ENCODE measurements at places on chromosomes 12 and 14.

- no peak for DNase-seq
Measured at GRCh38 chr14:75306927-75307699, 28.5 kb downstream of the FOS start.

DNA sequence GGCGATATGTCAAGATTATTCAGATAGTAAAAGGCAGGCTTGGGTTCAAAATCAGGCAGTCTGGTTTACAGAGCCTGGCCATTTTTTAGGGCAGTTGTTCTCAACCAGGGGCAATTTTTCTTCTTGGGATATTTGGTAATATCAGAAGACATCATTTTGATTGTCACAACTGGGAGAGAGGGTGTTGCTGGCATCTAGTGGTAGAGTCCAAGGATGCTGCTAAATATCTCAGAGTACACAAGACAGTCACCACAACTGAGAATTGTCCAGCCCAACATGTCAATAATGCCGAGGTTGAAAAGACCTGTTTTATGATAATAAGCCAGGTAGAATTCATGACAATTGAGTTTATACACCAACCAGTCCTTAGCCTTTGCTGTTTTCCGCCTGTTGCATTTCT lies 733.9 kb downstream of the NRXN3 start:
- DNase-seq = no peak

DNA sequence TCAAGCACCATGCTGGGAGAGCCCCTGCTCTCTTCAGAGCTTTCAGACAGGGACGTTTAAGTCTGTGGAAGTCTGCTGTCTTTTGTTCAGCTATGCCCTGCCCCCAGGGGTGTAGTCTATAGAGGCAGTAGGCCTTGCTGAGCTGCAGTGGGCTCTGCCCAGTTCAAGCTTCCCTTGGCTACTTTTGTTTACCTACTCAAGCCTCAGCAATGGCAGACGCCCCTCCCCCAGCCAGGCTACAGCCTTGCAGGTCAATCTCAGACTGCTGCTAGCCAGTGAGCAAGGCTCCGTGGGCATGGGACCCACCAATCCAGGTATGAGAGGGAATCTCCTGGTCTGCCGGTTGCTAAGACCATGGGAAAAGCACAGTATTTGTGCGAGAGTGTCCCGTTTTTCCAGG lies 37.4 kb upstream of the C12orf71 start:
- DNase-seq = no peak

GRCh38 chr12:40248585-40249297 lies 23.9 kb downstream of the LRRK2 start:
- DNase-seq = no peak

- no peak for DNase-seq
Measured at GRCh38 chr12:105667973-105668743, 337.7 kb downstream of the C12orf75 start.

DNA sequence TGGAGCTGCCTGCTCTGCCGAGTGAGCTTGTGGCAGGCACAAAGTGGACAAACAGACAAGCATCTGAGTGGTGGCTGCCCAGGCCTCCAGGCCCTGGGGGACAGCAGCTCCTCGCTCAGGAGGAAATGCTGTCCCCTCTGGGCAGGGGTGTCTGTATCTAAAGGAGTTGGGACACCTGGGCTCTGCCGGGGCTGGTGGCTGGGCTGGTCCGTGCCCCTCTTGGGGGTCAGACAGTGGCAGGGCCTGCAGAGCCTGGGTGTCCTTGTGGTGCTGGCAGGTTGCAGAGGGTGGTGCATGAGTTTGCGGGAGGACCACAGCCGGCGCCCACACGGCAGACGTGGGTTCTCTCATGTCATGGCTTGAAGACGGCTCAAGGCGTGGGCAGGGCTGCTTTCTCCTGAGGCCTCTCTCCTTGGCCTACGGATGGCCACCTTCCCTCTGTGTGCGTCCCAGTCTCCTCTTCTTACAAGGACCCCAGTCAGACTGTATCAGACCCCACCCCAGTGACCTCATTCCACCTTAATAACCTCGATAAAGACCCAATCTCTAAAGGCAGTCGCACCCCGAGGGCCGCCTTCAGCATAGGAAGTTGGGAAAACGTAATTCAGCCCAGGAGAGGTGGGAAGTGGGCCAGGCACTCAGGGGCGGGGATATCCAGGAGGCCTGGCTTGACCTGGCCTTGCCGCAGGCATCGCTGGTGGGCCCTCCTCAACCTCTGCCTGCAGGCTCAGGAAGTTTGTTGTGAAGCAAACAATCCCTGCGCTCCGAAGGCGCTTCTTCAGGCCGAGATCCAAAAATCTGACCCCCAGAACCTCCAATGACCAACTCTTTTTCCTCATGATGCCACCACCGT lies 110.0 kb downstream of the KIF26A start:
- no peak for DNase-seq

DNA sequence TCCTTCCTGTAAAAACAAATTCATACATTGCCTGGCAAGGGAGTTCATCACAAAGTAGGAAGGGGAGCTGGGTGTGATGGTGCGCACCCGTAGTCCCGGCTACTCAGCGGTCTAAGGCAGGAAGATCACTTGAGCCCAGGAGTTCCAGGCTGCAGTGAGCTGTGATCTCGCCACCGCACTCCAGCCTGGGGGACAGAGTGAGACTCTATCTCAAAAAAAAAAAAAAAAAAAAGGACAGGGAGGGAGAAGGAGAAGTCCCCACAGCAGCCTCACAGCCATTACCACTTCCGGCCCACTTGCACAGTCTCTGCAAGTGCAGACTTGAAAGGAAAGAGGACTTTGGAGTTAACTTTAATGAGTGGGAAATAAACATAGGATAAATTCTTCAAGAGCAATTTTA lies 121.0 kb downstream of the FBXL14 start:
- peak; percentile 14 for DNase-seq

- no peak for DNase-seq
Measured at GRCh38 chr12:13128291-13128965, 25.0 kb upstream of the GSG1 start.

GRCh38 chr12:45379261-45379660 lies 163.4 kb downstream of the ANO6 start:
- DNase-seq = no peak

- no peak for DNase-seq
Measured at GRCh38 chr12:33296529-33296928, 143.1 kb downstream of the SYT10 start.
